ENCODE measurements at places on chromosomes 11 and 22. TPM values are rescaled to one million over a fixed set of nuclear protein-coding genes. Genes with fewer than 3 reads are reported as not detected.

The RAC2 gene
- 12.4 TPM for total RNA-seq

The LIF gene
- 9.3 TPM for total RNA-seq

The PTPRCAP gene
- 3.7 TPM for total RNA-seq

The NPTXR gene
- total RNA-seq = 26.9 TPM

The MRGPRX4 gene
- not detected for total RNA-seq

The FDXACB1 gene
- 3.9 TPM for total RNA-seq

The ANKK1 gene
- total RNA-seq = not detected

The KCNK4 gene
- not detected for total RNA-seq

The TMEM151A gene
- total RNA-seq = 0.17 TPM

The ALDH3B1 gene
- total RNA-seq = 63.0 TPM

The OR5P2 gene
- not detected for total RNA-seq

The AP1B1 gene
- 132 TPM for total RNA-seq

The SHANK2 gene
- total RNA-seq = 6.4 TPM

The TMPRSS13 gene
- total RNA-seq = 0.97 TPM

The PRPF19 gene
- 105 TPM for total RNA-seq

The ZNF215 gene
- total RNA-seq = 0.97 TPM

The CCDC83 gene
- total RNA-seq = not detected

The HTR3B gene
- not detected for total RNA-seq

The FOSL1 gene
- total RNA-seq = 3.2 TPM

The TMEM191C gene
- total RNA-seq = 2.4 TPM

The MEI1 gene
- 0.36 TPM for total RNA-seq

The TBX10 gene
- not detected for total RNA-seq

The BAIAP2L2 gene
- not detected for total RNA-seq

The CYB561A3 gene
- total RNA-seq = 669 TPM

The XKR3 gene
- not detected for total RNA-seq

The APOL4 gene
- not detected for total RNA-seq

The ACTN3 gene
- total RNA-seq = not detected

The NXPE1 gene
- not detected for total RNA-seq

The C11orf52 gene
- total RNA-seq = 4.2 TPM

The SMIM35 gene
- total RNA-seq = not detected

The PGA3 gene
- total RNA-seq = not detected

The INCENP gene
- 15.3 TPM for total RNA-seq

The FADS3 gene
- total RNA-seq = 126 TPM

The CABP2 gene
- not detected for total RNA-seq

The TIGD3 gene
- total RNA-seq = 0.36 TPM

The MTCH2 gene
- total RNA-seq = 49.7 TPM

The ASPHD2 gene
- 0.39 TPM for total RNA-seq

The BEST1 gene
- 4.1 TPM for total RNA-seq

The PANX2 gene
- 0.36 TPM for total RNA-seq

The PKP3 gene
- total RNA-seq = not detected

The LUZP2 gene
- total RNA-seq = 23.6 TPM

The NAV2 gene
- 3.3 TPM for total RNA-seq

The CRYBB2 gene
- 0.55 TPM for total RNA-seq

The PRR14L gene
- total RNA-seq = 38.1 TPM

The KRTAP5-3 gene
- total RNA-seq = not detected

The PGR gene
- total RNA-seq = 4.8 TPM

The PAX6 gene
- total RNA-seq = not detected

The FAM227A gene
- 0.72 TPM for total RNA-seq

The NEU3 gene
- 34.9 TPM for total RNA-seq

The KRTAP5-9 gene
- total RNA-seq = not detected

The DMC1 gene
- total RNA-seq = 0.83 TPM

The OR6A2 gene
- not detected for total RNA-seq

The CRYBA4 gene
- not detected for total RNA-seq

The RPS13 gene
- total RNA-seq = 681 TPM

The HYLS1 gene
- total RNA-seq = 6.9 TPM

The CABP7 gene
- total RNA-seq = 6.7 TPM

The DKK3 gene
- 19.7 TPM for total RNA-seq

The MMP8 gene
- not detected for total RNA-seq

All from adrenal gland (tissue), 19 donors.